Stimulated activated CD8-positive, alpha-beta memory T cell treated with anti-CD3 and anti-CD28 coated beads, Interleukin-4, amount 100 ng/mL, for 48 hours (primary cell): ENCODE measurements at places on chromosomes 7 and 10.

DNA sequence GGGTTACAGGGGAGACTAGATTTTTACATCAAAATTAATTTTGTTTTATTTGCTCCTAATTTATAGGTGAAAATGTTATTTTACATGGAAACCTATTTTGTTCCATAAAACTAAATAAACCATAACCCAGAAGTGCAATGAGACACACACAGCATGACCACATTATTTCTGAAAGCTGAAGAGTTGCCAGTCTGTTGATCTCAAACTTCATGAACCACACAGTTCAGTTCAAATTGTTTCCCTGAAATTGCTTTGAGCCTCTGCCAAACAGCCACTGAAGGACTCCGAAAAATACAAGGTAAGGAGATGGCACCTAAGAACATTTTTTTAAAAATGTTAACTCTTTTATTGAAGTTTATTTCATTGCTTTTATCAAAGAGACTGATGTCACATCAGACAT lies 25.0 kb upstream of the ITGB8 start:
- DNase-seq: no peak

DNA sequence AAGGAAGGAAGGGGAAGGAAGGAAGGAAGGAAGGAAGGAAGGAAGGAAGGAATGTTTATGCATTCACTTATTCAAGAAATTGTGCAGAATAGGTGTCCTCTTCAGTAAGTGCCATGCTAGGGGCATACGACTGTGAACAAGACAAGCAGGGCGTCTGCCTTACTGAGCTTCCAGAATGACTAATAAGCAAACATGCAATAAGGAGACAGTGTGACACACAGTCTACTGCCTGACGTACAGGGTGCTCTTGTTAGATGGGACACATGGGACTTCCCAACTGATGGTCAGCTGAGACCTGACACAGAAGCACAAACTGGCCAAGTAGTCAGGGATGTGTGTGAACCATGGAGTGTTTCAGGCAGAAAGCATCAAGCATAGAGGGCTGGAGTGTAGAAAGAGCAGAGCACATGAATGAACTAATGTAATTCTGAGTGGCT lies 18.2 kb downstream of the DNAJC12 start:
- DNase-seq: no peak

- peak; percentile 21 for DNase-seq
These were observed 6.5 kb downstream of the FAM53B start for GRCh38 chr10:124737708-124738107.

GRCh38 chr7:156094350-156095146 lies 282.3 kb upstream of the SHH start:
- DNase-seq: no peak

- DNase-seq: no peak
These were observed 319.6 kb downstream of the GRID1 start for GRCh38 chr10:86046845-86047460.

DNA sequence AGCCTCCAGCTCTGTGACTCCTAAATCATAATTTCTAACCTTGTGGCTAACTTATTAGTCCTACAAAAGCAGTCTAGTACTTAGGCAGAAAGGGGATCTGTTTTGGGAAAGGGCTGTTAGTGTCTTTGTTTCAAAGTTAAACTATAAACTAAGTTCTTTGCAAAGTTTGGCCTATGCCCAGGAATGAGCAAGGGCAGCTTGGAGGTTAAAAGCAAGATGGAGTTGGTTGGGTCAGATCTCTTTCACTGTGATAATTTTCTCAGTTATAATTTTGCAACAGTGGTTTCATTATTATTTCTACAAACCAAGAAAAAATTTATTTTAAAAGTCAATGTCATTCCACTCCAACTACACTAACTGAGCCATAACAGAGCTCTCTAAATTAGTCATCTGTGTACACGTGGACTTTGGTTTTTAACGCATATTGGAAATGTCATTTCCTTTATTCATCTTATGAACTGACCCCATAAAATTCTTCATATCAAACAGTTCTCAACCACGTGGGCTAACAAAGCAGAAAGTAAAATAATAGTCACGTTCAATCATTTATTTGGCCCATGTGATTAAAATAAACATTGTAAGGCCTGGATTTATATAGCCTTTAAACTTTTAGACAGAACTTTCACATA lies 143.2 kb upstream of the C7orf33 start:
- no peak for DNase-seq

DNA sequence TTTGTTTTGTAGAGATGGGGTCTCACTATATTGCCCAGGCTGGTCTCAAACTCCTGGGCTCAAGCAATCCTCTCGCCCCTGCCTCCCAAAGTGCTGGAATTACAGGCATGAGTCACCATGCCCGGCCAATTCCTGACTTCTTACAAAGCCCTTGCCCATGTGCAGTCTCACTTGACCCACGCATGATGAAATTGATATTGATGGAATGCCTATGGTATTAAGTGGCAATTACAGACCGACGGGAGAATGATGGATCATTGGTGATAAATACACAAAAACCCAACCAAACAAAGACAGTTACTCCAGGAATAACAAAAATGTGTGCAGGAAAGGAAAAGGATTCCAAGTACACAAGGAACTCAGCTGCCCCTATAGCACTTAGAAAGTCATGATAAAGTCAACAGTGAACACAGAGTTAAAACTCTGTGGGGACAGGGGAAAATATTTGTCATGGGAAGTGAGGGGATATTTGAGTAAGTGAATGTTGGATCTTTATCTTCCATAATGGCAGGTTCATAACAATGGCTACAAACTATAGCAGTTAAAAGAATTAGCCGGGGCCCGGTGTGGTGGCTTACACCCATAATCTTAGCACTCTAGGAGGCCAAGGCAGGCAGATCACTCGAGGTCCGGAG lies 21.6 kb downstream of the HIP1 start:
- no peak for DNase-seq

DNA sequence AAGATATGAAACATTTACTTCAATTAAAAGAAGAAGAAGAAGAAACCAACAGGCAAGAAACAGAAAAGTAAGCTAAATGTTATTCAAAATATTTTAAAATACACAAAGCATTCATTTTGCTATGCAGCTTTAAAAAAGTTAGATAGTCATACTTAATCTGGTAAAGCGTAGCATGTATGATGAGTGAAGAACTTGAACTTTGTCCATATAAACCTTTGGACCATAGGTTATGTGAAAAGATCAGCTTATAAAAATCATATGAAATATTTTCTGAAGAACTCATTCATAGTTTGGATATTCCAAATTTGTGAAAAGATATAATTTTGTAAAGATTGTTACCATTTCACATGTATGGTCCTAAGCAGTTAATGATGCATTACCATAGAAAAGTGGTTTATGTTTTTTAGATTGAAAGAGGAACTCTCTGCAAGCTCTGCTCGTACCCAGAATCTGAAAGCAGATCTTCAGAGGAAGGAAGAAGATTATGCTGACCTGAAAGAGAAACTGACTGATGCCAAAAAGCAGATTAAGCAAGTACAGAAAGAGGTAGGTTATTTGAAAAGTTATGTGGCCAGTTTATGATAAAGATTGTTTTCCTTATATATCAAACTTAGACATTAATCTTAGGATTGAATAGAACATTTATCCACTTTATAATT lies 37.3 kb downstream of the KIF20B start:
- DNase-seq: no peak

GRCh38 chr10:84173501-84173929 lies at the start of gene GPR15LG:
Gene GPR15LG, plus strand, starts transcription at chr10:84173801. Its CDS starts 51 bp downstream, at chr10:84173852.
- DNase-seq: no peak
